ENCODE measurements at places on chromosomes 4 and X. TPM values are rescaled to one million over a fixed set of nuclear protein-coding genes. Genes with fewer than 3 reads are reported as not detected.

Gene RASSF6
- not detected for total RNA-seq

Gene SSX2B
- total RNA-seq: not detected

Gene KLB
- total RNA-seq: 0.05 TPM

Gene GYPA
- not detected for total RNA-seq

Gene GPR173
- 0.08 TPM for total RNA-seq

Gene COL25A1
- total RNA-seq: not detected

Gene SMIM43
- 0.42 TPM for total RNA-seq

Gene REELD1
- 1.00 TPM for total RNA-seq

DNA sequence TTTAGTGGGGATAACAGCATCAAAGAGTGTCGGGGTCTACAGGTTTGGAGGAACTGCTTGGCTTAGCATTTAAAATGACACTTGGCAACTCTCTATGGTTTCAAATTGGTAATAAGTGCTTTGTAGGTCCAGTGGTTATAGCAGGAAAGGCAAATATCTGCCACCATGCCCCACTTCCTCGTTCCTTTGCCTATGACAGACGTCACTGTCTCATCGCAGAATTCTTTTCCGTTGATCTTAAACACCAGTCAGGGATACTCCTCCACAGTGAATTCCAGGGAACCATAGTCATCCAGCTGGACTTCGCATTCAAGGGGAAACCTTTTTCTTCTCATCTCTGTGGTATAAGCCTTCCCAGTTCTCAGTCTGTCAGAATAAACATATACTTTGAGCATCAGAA lies 319.1 kb downstream of the GPAT3 start:
- DNase-seq: no peak

DNA sequence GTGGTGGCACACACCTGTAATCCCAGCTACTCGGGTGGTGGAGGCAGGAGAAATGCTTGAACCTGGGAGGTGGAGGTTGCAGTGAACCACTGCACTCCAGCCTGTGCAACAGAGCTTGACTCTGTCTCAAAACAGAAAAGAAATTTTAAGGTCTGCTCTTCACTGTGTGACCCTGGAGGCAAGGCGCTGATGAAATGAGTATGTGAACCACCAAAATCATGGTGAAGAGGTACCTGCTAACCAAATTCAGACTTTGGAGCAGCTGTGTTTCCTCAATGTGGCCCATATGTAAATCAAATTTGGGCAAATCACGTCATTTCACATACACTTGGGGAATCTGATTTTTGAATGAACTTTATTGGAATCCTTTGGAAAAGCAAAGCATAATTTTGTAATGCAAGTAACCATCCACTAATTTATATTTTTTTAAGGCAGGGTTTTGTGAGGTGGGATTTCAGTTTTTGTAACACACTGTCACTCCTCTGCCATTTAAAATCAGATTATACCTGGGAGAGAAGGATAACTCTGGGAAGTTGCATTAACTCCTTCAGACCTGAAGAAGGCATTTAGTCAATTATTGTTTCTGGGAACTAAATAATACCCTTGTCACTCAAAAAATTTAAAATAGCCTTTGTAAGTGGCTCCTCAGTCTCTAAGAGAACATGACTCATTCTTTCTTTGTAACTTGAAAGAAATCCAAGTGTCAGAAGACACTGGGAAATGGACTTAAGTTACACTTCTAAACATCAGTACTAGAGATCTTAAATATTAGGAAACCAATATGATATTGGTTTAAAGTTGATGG lies 24.0 kb downstream of the DOCK11 start:
- DNase-seq: no peak

DNA sequence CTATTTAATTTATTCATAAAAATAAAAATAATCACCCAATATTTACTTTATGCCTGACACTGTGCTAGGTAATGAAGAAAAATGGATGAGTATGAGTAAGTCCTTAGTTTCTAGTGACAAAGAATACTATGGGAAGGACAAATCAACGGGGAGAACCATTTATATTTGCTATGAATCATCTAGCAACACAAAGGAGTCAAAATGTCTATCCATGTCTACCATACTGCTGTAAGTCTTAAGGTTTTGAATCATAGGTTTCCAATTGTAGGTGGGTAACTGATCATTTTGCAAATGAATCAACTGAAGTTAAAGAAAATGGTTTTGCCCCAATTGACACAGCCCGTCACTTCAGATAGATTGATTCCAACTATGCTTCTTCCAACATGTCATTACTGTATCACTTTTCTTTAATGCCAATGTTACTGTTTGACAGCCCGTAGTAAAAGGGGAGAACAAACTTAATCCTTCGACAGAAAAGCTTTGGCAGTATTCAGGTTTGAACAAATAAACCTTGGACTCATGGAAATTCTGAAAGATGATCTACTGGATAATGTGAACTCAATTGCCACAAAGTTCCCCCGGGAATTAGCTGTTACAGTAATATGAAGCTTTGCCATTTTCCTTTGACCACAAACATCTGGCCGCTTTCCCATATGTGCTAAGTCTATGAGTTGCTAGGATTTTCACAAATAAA lies 3.2 kb downstream of the TDO2 start:
- DNase-seq: no peak

- peak; percentile 35 for DNase-seq
These were observed 813 bp downstream of the DIAPH2 start for GRCh38 chrX:96685210-96686099.

GRCh38 chrX:71636438-71637252 lies 18.3 kb upstream of the CXCR3 start:
- no peak for DNase-seq

DNA sequence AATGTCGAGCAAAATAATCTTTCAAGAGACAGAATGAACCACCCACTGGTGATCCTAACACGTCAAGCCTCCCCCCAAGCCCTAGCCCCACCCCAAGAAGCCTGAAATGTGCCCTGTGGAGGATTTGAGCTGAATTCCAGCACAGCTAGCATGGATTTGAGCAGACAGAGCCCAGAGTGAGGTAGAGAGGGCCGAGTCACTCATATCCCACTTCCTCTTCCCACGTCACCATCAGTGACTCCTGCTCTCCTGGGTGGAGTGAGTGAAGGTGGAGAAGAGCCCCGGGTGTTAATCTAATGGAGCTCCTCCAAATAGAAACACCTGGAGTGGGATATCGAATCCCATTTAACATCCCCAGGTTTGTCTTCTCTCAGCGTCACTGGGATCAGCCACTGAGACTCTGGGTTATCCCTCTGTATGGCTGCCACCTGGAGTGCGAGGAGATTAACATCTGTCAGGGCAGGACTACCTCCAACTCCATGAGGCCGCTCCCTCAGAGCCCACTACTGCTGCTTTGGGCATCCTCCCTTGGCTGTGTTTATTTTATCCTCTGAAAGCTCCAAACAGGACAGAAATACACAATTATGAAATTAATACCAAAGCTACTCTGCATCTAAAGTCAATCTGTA lies 136.6 kb downstream of the NWD2 start:
- DNase-seq: no peak

- DNase-seq: no peak
These were observed 53.6 kb upstream of the TLR3 start for GRCh38 chr4:186015212-186015817.

DNA sequence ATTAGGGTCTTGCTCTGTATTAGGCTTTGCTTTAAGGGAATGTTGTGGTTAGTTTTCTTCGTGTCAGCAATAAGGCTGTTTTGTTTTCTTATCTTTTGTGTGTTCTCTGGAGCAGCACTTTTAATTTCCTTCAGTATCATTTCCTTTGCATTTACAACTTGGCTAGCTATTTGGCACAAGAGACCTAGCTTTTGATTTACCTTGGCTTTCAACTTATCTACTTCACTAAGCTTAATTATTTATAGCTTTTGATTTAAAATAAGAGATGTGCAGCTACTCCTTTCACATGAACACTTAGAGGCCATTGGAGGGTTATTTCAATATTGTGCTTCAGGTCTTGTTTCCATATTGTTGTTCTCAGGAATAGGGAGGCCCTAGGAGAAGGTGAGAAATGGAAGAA lies 68.2 kb downstream of the FAT4 start:
- no peak for DNase-seq

DNA sequence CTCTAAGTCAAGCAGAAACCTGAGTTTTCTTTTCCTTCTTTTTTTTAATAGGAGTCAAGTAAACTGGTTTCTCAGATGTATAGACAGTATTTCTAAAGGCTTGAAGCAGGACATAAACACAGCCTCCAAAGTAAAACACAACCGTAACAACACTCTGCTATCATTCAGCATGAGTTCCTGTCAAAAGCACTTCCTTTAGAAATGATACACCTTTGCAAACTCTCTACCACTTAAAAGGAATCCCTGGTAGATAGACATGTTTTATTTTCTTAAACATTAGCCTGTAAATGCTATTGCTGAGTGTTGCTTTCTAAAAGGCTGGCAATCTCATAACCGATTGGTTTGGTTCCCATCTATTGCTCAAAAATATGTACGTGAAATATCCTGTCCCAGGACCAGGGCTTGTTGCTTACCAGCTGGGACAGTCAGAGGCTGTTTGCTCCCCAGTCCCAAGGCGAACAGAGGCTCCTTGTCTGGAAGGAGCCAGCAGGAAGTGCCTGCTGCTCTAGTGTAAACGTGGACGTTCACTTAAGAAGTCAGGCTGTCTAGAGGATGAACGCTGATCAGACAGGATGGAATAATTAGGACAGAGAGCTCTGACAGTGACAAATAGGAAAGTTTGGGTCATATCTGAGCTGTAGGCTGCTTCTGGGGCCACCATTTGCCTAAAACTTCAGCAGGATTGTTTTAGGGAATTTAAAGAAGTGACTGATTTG lies 173.9 kb upstream of the KLF3 start:
- peak; percentile 33 for DNase-seq

DNA sequence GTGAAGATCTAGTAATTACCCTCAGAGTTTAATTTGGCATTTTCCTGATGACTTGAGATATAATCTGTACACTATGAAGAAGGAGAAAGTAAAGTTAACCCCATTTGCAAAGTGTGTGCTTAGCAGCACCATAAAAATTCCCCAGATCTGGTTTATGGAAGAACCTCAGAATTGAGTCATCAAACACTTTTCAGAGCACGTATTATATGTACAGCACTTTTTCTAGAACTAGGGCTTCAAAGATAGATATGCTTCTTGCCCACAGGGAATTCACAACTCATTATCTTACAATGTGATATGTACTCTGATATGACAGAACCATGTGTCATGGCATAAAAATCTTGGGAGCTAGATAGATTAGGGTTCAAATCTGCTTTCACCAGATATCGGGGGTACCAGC lies 150.9 kb downstream of the SLC10A7 start:
- no peak for DNase-seq

- peak; percentile 64 for DNase-seq
These were observed 35.8 kb upstream of the TNIP3 start for GRCh38 chr4:121199742-121200561.

DNA sequence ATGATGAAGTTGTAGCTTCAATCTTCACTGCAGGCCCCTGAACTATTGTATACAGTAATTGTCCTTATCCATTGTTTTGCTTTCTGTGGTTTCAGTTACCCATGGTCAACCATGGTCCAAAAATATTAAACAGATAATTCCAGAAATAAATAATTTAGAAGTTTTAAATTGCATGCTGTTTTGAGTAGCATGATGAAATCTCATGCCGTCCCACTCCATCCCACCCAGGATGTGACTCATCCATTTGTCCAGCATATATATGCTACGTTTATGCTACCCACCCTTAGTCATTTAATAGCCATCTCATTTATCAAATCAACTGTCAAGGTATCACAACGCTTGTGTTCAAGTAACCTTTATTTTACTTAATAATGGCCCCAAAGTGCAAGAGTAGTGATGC lies 34.5 kb downstream of the IQCM start:
- no peak for DNase-seq

DNA sequence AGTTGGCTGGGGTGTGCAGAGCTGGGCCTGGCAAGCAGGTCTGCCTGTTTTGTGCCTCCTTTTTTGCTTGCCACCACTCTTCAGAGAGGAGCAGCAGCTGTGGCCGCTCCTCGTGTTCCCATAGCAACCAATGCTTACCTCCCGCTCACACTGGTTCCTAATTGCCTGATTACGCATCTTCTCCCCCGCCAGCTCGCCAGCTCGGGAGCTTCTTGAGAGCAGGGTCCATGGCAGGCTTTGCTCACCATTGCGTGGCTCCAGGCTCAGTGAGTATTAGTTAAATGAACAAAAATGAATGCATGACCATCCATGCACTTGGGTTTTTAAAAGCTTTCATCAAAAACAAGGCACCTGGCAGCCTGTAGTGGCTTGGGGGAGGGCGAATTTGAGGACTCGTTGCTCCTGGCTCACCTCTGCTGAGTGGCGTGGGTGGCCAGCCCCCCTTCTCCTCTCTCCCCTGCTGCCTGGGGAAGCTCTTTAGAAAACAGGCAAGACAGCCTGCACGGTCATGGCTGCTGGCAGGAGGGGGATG lies 14.2 kb upstream of the PJA1 start:
- no peak for DNase-seq

DNA sequence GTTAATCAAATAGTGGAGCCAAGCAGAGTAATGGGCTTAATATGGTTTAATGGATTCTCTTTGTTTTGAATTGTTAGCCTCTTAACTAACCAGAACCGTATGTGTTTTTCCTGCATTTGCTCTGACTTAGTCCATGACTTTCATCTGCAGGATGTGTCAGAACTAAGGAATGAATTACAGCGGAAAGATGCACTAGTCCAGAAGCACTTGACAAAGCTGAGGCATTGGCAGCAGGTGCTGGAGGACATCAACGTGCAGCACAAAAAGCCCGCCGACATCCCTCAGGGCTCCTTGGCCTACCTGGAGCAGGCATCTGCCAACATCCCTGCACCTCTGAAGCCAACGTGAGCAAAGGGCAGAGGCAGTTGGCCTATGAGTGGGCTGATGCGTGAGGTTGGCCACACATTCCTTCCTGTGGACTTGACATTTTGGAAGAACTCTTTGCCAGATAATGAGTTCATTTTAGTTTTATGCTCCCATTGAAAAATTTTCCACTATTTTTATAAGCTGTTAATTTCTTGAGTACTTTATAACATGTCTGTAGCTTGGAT lies 9.1 kb downstream of the MED28 start:
- DNase-seq: no peak

GRCh38 chrX:120813982-120814381 lies 61.7 kb downstream of the CT47B1 start:
- DNase-seq: no peak

DNA sequence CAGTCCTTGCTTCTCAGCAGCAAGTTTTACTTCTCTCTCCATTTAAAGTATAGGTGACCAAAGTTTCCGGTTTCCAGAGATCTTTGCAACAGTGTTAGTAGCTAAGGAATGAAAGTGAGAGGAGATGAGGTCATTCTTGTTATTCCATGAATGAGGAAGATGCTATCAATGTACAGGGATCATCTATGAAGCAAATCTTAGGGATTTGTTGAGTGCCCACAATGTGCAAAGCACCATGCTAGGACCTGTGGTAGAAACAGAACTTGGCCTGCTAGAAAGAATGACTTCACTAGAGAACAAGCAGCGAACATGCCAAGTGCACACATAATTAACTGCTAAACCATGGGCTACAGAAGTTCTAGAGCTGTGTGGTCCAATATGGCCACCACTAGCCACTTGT lies 112.5 kb downstream of the MID1 start:
- DNase-seq: no peak

- no peak for DNase-seq
These were observed 33.6 kb upstream of the ARX start for GRCh38 chrX:25049357-25049756.

All from CD8-positive, alpha-beta T cell (primary cell).